CD4-positive, alpha-beta T cell treated with Interleukin-6 at 100 ng/mL for 8 hours (primary cell): ENCODE measurements at places on chromosomes 4 and X.

DNA sequence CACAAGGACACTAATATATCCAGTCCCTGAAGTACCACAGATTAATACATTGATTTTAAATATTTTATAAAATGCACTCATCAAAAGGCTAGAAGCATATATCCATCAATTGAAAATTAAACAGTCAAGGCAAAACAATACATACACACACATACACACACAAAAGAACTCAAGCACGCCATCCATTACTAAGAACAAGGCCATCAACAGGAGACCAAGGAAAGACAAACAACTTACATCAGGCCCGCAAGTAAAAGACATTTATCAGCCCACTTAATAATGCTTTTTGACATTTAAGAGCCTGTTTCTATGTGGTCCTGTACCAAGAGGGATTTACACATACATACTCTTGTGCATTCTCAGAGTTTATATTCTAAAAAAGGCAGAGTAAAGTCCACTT is 50.0 kb upstream of the ZNF827 start:
- DNase-seq = no peak

DNA sequence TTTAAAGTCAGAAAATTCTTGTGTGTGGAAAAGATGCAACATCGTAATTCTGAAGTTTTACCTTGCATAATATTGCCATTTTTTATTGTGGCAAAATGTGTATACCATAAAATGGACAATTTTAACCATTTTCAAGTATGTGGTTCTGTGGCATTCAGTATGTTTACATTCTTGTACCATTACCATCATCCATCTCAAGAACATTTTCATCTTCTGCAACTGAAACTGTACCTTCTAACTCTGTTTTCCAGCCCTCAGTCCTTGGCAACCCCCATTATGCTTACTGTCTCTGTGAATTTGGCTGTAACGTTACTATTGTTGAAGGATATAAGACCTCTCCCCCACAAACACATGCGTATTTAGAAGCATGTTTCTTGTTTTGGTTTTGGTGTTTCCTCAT is 123.2 kb downstream of the BMPR1B start:
- no peak for DNase-seq

GRCh38 chr4:1451106-1451751 is 45.0 kb upstream of the NKX1-1 start:
- DNase-seq = no peak

- DNase-seq = no peak
Observed at GRCh38 chr4:85784348-85784747, 309.4 kb downstream of the ARHGAP24 start.

- DNase-seq = no peak
Observed at GRCh38 chrX:110966839-110967238, 129.2 kb upstream of the PAK3 start.

GRCh38 chr4:167966143-167966542 is 126.2 kb upstream of the ANXA10 start:
- no peak for DNase-seq

GRCh38 chr4:55272589-55272988 is 73.5 kb upstream of the SRD5A3 start:
- DNase-seq = no peak

GRCh38 chr4:180057299-180057721 is 2185.9 kb upstream of the TENM3 start:
- DNase-seq = no peak
